ENCODE measurements at places on chromosomes 11 and 22.
A peak's percentile ranks its signal among the peaks of the same experiment; 100 is the strongest.

GRCh38 chr22:37854946-37855345, 5.7 kb downstream of the EIF3L start:
- no peak for DNase-seq

GRCh38 chr22:37051391-37052385, at the start of gene KCTD17:
TSS of gene KCTD17 (plus strand) at chr22:37051742. CDS start at chr22:37051761, 19 bp downstream.
- DNase-seq = peak; percentile 59

GRCh38 chr11:63719001-63719400, 37.7 kb downstream of the RTN3 start:
- no peak for DNase-seq

DNA sequence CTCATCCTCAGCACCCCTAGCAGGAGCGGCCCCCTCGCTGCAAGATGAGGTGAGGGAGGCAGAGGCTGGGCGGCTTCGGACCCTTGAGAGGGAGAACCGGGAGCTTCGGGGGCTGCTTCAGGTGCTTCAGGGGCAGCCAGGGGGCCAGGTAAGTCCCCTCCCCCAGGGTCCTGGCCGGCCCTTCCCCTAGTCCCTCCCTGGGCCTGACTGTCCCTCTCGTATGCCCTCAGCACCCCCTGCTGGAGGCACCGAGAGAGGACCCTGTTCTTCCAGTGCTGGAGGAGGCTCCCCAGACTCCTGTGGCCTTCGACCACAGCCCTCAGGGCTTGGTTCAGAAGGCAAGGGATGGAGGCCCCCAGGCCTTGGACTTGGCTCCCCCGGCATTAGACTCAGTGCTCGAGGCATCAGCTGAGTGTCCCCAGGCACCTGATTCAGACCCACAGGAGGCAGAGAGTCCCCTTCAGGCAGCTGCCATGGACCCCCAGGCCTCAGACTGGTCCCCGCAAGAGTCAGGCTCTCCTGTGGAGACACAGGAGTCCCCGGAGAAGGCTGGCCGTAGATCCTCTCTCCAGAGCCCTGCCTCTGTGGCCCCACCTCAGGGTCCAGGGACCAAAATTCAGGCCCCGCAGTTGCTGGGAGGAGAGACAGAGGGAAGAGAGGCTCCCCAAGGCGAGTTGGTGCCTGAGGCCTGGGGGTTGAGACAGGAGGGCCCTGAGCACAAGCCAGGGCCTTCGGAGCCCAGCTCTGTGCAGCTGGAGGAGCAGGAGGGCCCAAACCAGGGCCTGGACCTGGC, 4.0 kb downstream of the CCDC88B start:
- DNase-seq = peak; percentile 61

GRCh38 chr11:20118209-20118608, 42.1 kb downstream of the DBX1 start:
- no peak for DNase-seq

DNA sequence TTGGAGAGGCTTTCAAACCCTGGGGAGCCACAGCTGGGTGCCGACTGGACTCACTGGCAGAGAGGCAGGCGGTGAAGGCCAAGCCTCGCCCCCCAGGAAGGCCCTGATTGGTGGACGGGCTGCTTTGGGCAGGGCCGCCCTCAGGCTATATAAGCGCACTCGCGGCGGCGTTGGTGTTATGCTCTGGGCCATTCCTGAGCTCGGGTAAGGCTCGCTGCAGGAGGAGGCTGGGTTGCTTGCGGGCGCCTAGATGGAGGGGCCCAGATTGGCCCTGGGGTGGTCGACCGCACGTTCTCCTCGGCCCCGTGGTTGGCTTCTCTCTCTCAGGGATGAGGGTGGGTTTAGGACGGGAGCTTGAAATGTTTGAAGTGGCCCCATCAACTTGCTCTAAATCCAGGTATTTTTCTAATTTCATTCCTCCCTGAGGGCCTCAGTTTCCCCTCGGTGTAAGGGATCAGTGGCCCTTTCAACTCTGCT, at the start of gene SPDYC:
Gene SPDYC (plus strand): TSS at position 176 of the 477 bp plus-strand sequence. CDS start 1,125 bp downstream, outside the sequence.
- DNase-seq = no peak
